ENCODE measurements at places on chromosomes 5 and 9.

GRCh38 chr9:130860458-130861316 lies 25.6 kb downstream of the ABL1 start:
- no peak for DNase-seq

DNA sequence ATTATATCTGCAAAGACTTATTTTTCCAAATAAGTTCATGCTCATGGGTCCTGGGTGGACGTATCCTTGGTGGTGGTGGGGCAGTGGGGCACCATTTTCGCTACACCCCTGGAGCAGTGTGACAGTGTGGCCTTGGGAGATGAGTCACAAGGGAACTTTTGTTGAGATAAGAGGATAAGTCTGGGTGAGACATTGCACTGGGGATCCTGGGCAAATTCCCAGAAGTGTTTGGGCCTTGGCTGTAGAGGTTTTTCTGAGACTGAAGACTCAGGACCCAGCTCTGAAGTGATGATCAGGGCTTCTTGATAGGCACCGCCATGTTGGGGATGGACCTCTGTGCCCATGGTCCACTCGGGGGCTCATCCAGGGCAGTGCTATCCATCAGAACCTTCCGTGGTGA lies 149.4 kb downstream of the MACROH2A1 start:
- DNase-seq, result peak; percentile 56

GRCh38 chr9:95355500-95355899 lies 38.0 kb upstream of the FANCC start:
- no peak for DNase-seq

DNA sequence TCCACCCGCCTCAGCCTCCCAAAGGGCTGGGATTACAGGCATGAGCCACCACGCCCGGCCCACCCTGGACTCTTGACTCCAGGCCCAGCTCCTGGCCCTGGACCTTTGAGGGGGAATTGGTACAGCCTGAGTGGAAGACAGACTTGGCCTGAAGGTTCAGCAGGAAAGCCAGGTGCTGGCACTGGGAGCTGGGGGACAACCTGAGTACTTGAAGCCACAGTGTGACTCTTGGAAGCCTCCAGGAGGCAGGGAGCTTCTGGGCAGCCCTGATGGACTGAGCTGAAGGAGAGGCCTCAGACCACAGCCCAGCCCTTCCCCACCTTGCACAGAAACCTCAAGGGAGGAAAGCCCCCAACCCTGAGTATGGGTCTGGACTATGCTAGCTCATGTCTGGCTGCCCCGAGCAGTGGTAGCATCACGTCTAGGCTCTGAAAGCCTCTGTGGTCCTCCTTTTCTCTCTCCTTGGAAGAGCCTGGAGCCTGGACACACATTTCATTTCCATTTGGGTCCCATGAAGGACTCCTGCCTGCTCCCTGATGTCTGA lies 54.1 kb downstream of the RASGEF1C start:
- DNase-seq, result peak; percentile 47

- DNase-seq, result no peak
These were observed 1114.0 kb downstream of the PTPRD start for GRCh38 chr9:9498846-9499245.

- no peak for DNase-seq
These were observed 326.1 kb downstream of the NSG2 start for GRCh38 chr5:174371600-174372094.

- DNase-seq, result no peak
These were observed 322.4 kb downstream of the TMEM167A start for GRCh38 chr5:82754759-82755158.

GRCh38 chr5:173891308-173892116 lies 3.4 kb downstream of the CPEB4 start:
- no peak for DNase-seq

GRCh38 chr5:65262649-65263059 lies 219.1 kb downstream of the ADAMTS6 start:
- DNase-seq, result no peak

GRCh38 chr5:31682851-31683250 lies 43.9 kb downstream of the PDZD2 start:
- no peak for DNase-seq

GRCh38 chr5:157509093-157509492 lies 49.1 kb downstream of the NIPAL4 start:
- no peak for DNase-seq

DNA sequence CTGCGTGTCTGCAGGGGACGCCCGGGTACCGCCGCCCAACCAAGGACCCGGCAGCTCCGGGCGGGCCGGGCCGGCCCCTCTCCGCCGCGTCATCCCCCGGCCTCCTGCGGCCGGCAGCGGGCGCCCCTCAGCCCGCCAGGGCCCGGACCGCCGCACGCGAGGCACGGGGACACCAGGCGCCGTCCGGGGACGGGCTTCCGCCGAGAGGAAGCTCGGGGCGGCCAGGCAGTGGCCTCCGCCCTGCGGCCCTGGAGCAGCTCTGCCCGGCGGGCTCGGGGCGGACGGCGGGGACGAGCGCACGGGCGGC lies 373 bp downstream of the FBXW5 start:
- no peak for DNase-seq

DNA sequence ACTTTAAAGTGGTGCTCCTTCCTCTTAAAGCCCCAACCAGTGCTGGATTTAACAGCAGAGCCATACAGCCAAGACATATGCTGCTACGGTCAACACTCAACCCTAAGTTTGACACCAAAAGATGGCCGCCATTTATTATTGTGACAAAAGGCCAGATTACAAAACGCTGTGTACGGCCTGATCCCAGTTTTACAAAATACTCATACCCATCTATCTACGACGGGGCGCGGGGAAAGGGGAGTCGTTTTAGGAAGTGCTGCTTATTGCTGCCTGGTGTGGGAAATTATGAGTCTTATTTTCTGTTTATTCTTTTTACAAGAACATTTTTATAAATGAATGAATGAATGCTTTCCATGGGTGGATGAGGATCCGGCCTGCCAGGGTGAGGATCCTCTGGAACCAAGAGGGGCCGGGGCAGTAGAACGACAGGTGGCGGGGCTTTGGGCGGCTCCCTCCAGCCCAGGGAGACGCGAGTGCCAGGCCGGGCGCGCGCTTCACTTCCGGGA lies 457 bp upstream of the IDNK start:
- DNase-seq, result no peak

DNA sequence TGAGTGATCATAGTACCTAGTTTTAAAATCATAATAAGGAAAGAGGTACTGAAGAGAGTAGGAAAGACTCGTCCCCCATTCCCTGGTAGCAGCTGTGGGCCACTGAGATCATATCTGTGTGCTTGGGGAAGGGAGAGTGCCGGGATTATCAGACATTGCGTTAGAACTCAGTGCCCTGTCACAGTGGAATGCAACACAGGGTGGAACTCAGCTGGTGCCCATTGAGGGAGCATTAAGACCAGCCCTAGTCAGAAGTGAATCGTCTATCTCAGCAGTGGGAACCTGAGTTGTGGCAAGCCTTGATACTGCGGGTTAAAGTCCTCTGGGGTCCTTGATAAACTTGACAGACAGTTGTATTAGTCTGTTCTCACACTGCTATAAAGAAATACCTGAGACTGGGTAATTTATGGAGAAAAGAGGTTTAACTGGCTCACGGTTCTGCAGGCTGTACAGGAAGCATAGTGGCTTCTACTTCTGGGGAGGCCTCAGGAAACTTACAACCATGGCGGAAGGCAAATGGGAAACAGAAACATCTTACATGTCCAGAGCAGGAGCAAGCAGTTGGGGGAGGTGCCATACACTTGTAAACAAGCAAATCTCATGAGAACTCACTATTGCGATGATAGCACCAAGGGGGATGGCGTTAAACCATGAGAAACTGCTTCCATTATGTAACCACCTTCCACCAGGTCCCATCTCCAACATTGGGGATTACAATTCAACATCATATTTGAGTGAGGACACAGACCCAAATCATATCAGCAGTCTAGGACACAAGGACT lies 33.1 kb downstream of the NDUFAF2 start:
- DNase-seq, result no peak

GRCh38 chr9:21455320-21455719 lies 15.1 kb downstream of the IFNA1 start:
- DNase-seq, result no peak

DNA sequence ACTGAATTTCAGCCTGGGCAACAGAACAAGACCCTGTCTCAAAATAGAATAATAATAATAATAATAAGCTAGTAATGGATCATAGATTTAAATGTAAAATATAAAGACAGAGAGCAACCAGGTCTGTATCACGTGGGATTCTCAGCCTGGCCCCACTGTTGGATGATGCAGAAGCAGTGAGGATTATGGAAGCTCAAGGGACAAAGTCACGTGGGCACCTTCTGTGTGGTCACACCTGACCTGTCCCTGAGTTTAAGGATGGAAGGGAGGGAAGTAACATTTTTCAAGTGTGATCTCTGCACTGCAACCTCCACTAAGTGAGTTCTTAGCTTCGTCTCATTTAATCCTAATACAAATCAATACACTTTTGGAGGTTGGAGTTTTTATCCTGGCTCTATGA lies 212.5 kb upstream of the IER5L start:
- no peak for DNase-seq

DNA sequence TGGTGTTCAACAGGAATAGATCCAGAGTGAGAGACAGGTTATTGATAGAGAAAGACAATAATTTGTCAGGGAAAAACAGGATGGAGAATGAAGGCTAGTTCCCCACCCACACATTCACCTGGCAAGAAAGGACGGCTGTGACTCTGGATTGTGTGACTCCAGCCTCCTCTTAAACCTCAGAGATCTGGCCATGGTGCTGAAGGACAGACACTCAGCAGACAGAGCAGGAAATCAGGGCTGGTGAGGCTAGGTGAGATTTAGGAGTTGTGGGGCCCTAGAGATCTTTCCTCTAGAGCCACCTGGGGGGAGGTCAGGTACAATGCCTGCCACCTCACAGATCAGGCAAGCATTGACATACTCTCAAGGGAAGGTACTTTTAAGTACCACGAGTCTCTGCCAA lies 15.2 kb downstream of the OR1B1 start:
- no peak for DNase-seq

- DNase-seq, result no peak
These were observed 19.6 kb upstream of the C5orf47 start for GRCh38 chr5:173969167-173970049.

- no peak for DNase-seq
These were observed 566.0 kb downstream of the CAAP1 start for GRCh38 chr9:26326563-26326962.

- DNase-seq, result no peak
These were observed 26.8 kb upstream of the ELOVL7 start for GRCh38 chr5:60870857-60871256.

- no peak for DNase-seq
These were observed 25.6 kb downstream of the CAMK2A start for GRCh38 chr5:150263801-150264621.

DNA sequence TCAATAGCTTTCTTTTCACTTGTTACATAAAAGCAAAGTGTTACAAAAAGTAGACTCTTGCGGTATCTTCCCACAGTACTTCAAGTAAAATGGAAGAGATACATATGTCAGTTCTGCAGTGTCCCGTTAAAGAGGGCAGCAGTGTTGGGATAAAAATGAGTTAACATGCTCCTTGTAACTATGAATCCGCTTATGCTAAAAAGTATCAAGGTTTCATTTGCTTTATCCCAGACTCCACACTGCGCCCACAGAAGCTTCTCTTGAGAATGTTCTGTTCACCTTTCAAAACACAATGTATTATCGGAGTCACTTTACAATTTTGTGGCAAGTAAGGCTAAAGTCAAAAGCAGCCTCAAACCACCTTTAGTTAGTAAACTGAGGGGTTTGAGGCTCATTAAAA lies 790 bp downstream of the PTAR1 start:
- no peak for DNase-seq

- peak; percentile 25 for DNase-seq
These were observed 130.1 kb downstream of the TRIO start for GRCh38 chr5:14273207-14273767.

- no peak for DNase-seq
These were observed 103.2 kb upstream of the SPATA31D4 start for GRCh38 chr9:81824802-81825730.

- no peak for DNase-seq
These were observed 11.4 kb downstream of the ABO start for GRCh38 chr9:133263557-133263956.

- no peak for DNase-seq
These were observed 45.7 kb upstream of the CFAP157 start for GRCh38 chr9:127660886-127661741.

GRCh38 chr5:127441799-127442484 lies 75.5 kb upstream of the PRRC1 start:
- no peak for DNase-seq

DNA sequence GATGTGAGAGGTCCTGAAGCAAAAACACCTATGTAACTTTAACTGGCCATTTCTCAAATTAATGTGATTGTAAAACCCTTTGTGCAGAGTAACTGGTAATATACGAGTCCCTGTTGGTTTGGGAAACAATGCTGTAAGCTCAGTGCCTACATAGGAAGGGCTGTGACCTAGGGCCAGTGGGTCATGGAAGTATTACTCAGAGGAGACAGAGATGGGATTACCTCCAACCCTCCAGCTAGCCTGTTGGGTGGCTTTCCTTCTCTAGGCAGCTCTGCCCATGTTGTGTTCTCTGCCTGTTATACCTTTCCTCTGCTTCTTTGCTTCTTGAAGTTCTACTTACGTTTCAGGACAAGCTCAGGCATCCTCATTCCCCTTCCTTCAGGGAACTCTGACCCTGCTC lies 294.8 kb upstream of the RFX3 start:
- no peak for DNase-seq

GRCh38 chr9:115548609-115549260 lies 430.8 kb upstream of the TNC start:
- no peak for DNase-seq

GRCh38 chr5:56601641-56602071 lies 213.7 kb upstream of the MAP3K1 start:
- DNase-seq, result no peak

DNA sequence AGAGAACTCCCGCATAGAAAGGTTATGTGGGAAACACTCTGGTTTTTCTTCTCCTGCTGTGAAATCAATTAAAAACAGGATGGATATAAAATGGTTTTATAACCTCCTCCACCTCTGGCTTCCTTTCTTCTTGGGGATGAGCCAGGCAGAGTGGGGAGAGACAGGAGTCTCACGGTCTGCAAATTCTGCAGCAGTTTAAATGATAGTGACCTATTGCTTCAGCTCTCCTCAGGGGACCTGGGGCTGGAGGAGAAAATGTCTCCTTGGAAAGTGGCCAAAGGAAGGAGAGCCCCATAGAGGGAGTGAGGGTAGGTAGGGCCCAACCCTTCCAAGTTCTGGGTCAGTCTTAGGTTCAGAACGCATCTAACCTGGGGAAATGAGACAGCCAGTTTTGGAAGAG lies 118.8 kb downstream of the MTX3 start:
- peak; percentile 52 for DNase-seq

- no peak for DNase-seq
These were observed 285.8 kb upstream of the MEF2C start for GRCh38 chr5:89168766-89169165.

DNA sequence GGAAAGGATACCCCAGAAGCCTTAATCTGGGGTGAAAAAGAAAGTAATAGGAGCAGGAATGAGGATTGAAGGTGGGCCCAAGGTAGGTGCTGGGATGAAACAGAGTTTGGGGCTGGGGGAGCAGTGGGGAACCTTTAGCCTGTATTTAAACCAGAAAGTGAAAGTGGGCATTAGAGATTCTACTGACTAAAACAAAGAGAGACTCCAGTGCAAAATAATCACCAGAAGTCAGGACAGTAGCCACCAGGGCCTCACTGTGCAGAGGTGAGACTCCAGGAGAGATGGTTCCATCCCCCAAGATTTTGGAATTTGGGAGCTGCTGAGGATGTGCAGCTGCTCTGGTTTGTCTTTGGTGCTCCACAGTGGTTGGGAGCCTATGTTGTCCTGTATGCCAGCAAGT lies 13.1 kb downstream of the DNAJB5 start:
- DNase-seq, result no peak

GRCh38 chr9:117936185-117937130 lies 232.3 kb downstream of the TLR4 start:
- DNase-seq, result no peak
